K562 (cell line): ENCODE measurements at places on chromosomes 5 and 9.
A peak's percentile ranks its signal among the peaks of the same experiment; 100 is the strongest.

DNA sequence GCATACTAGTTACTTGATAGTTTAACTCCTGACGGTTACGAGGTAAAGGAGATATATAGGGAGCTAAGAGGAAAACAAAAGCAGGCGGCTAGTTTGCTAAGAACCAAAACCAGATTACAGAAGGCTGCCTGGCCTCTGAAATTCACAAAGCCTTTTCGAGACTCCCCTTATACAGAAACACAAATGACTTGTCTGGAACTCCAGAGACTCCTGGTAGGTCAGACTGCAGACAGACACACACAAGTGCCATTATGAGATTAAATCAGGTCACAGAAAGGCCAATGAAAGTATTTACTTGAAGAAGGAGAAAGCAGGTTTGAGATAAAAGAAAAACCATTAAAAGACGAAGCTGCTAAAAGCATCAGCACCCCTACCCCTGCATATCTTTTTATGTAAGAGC is 142.5 kb upstream of the LRRTM2 start:
- DNase-seq: peak; percentile 9

DNA sequence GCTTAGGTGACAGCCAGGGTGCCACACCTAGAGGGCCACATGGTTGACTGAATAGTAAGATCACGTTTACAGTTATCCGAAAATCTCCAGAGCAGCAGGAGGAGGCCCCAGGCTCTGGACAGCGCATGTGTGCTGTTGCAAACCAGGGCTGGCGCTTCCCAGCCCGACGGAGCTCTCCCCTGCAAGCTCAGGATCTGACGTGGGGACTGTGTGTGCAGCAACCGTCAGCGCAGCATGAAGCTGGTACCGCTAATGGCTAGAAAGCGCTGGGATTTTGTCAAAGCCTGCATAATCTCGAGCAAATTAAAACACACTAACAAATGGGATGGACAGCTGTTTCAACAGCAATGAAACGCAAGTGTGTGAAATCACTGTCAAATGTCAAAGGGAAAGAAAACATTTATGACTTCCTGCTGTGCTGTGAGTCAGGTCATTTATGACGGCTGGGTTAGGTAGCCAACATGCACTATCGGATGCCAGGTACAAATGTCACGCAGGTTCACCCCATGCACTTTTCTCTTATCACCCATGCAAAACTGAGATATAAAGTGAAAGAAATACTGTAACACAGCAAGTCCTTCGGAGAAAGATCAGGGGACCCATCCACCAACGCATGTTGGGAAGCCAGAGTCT is 7.5 kb downstream of the SURF4 start:
- DNase-seq: no peak

- no peak for DNase-seq
Measured at GRCh38 chr9:106622164-106622487, 240.8 kb upstream of the ZNF462 start.

- DNase-seq: no peak
Measured at GRCh38 chr9:35758475-35759050, 4.5 kb upstream of the MSMP start.

DNA sequence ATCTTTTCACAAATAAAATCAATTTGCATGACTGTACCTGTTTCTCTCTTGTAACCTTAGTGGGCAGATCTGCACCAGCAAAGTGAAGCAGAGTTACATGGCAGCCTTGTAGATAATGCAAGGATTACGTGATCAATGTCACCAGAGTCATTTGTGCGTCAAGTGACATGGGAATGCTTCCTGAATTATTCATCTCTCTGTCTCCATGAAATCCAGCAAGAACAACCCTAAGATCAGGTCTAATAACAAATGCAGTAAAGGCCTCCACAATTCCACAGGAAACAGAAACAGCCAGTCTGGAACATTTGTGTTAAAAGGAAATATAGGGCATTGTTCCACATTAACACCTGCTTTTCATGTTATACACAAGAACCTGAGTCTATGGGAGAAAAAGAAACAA is 7.8 kb downstream of the GZMA start:
- DNase-seq: no peak

- no peak for DNase-seq
Measured at GRCh38 chr9:134889386-134890154, 9.0 kb downstream of the FCN2 start.

DNA sequence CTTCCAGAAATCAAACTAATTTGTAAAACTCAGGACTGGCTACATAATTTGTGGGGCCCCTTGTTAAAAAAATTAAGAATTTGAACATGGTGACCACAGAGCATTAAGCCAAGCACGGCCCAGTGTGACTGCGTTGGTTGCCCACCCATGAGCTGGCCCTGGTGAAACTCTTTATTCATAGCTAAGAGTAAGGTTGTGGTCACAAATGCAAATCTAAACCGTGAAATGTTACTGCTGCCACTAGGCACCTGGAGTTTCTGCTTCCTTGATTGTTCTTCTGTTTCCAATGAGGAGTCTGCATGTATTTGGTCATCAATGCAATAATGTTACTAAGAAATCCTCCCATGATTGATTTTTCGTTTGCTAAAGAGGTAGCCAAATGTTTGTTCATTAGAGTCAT is 4.2 kb downstream of the GCNT1 start:
- no peak for DNase-seq

DNA sequence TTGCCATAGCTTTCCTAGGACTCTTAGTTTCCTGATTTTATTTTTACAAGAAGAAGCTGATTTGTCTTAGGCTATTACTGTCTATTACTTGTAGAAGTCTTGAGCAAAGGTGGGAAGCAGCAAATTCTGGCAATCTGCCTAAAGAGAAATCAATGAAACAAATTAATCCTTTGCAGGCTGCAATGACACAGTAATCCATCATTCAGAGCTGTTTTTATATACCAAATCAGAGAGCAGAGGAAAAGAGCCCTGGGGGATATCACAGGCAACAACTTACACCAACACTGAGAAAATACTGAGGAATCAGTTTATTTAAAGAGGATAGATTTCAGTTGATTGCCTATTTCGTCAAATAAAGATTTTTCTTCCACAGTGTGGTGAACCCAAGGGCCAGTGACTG is 13.6 kb downstream of the NR2F1-AS1 start:
- no peak for DNase-seq

DNA sequence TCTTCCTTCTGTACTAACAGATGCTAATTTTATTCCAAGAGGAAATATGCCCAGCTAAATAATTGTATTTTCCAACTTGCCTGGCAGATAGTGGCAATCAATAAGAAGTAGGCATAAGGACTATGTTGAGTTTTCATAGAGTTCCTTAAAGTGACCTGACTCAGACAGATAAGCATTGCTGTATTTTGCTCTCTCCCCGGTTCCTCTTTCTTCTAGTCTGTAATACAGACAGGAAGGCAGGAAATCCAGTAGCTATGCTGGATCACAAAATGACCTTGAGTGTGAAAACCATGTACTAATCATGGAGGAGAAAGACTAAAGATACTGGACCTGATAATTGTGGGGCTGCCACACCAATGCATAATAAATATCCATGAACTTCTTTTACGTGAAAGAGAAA is 701.7 kb downstream of the CETN3 start:
- no peak for DNase-seq

DNA sequence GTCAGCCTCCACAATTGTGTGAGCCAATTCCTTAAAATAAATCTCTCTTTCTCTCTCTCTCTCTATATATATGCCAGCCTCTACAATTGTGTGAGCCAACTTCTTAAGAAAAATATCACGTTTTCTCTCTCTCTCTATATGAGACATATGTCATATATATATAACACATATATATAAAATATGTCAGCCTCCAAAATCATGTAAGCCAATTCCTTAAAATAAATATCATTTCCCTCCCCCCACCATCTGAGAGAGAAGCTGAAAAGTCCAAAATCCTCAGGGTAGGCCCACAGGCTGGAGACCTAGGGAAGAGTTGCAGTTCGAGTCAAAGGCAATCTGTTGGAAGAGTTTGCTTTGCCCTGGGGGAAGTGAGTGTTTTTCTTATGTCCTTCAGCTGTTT is 158.1 kb upstream of the RPS23 start:
- no peak for DNase-seq

DNA sequence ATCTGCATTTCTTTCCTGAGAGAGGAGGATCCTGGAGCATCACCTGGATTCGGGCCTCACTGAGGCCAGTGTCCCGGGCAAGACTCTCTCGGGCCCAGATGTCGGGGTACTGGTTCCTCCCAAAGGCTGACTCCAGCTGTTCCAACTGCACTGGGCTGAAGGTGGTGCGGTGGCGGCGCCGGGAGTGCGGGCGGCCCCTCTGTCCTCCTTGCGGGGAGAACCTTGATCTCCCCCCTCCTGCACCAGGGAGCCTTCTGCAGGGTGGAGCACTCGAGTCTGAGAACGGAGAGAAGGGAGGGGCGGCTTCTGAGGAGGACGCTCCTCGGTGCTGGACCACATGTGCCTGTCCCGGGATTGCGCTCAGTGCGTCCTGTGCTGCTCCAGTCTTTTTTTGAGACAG is 2.0 kb downstream of the PROP1 start:
- no peak for DNase-seq

DNA sequence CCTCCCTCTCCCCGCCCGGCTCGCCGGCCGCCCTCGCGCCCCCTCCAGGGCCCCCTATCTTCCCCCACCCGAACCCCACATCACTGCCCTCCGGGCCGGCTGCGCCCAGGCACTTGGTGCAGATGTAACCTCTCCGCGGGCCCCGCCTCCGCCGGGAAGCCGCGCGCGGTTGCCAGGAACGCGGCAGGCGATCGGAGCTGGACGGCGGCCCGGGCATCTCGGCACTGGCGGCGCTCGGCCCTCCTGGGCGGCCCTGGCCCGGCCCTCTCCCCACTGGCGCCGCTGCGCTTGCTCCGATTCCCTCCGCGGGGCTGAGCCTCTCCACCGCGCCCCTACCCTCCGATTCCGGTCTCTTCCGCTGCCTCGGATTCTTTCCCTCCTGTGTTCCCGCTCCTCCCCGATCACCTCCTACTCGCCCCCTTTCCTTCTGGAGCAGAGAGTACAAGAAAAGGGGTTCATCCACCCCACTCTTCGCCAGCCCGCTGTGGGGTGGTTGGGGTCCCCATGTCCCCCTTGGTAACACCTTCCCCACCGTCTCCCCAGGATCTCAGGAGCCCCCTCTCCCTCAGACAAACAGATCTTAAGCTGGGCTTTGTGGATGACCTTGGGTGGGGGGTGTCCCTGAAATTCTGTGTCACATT is 70.6 kb downstream of the C9orf50 start:
- DNase-seq: no peak

GRCh38 chr5:136491806-136492205 is 126.5 kb upstream of the TRPC7 start:
- no peak for DNase-seq

GRCh38 chr5:56734091-56734694 is 81.2 kb upstream of the MAP3K1 start:
- DNase-seq: no peak

- DNase-seq: no peak
Measured at GRCh38 chr5:922436-923280, 30.0 kb downstream of the TRIP13 start.

- peak; percentile 13 for DNase-seq
Measured at GRCh38 chr5:65623482-65623881, 651 bp downstream of the TRIM23 start.

- DNase-seq: peak; percentile 46
Measured at GRCh38 chr9:120438836-120439546, 141.0 kb downstream of the CDK5RAP2 start.

DNA sequence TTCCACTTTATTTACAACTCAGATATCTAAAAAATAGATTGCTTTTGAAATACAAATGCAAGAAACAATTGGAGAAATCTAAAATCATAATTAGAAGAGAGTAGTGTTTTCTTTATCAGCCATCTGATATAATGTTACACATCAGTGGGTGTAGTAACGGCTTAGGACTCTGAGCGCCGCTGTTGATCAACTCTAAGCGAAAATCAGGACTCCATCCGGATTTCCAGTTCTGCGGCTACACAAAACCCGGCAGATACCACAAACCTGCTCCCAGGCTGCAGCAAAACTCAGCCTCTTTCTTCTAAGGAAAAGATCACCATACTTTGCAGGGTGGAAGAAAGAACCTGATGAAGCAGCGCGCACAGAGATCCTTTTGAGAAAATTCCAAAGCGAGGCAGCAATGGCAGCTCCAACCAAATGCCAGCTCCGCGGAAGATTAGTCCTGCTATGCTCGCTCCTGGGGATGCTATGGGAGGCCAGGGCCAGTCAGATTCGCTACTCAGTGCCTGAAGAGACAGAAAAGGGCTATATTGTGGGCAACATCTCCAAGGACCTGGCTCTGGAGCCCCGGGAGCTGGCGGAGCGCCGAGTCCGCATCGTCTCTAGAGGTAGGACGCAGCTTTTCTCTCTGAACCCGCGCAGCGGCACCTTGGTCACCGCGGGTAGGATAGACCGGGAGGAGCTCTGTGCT is at the start of gene PCDHGA9:
Gene PCDHGA9 (plus strand): TSS at position 226 of the 691 bp plus-strand sequence. CDS start 175 bp downstream, at position 401.
- peak; percentile 60 for DNase-seq

DNA sequence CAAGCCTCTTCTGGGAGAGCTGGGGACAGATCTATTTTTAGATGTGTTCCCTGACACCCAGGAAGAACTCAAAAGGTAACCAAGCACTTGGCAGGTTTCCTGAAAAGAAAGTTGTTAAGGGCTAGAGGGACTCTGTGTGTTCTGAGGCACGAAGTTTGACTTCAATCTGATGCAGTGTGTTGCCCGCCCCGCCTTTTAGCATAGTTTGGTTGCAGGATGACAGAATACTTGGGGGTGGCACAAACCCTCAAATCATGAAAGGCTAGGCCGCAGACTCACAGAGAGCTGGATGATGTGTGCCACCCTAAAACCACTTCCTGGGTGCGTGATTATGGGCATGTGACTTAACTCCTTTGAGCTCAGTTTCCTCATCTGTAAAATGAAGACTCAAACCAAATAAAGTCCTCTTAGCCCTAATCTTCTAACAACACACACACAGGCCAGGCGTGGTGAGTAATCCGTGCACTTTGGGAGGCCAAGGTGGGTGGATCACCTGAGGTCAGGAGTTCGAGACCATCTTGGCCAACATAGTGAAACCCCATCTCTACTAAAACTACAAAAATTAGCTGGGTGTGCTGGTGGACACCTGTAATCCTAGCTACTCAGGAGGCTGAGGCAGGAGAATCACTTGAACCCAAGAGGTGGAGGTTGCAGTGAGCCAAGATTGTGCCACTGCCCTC is 12.8 kb upstream of the NDFIP1 start:
- peak; percentile 38 for DNase-seq

GRCh38 chr9:133505901-133506652 is 18.7 kb downstream of the MYMK start:
- peak; percentile 81 for DNase-seq

DNA sequence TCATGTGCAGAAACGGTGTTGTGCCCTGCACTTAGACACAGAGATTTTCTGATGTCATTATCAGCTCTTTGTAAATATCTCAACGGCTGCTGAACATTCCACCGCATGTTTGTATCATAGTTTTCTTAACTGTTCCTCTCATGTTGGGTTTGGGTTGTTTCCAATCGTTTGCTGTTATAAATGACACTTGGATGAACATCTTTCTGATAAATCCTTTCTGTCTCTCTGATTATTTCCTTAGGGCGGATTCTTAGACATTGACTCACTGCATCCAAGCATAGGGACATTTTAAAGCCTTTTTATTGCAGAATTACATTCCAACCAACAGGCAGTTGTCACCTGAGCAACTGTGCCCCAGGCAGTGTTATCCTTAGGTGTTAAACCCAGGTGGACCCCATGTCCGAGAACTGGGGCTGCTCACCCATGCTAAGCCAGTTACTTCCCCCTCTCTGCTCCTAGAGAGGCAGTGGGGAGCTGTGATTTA is 28.5 kb downstream of the COL5A1 start:
- no peak for DNase-seq

GRCh38 chr5:158108177-158108576 is 249.2 kb upstream of the CLINT1 start:
- no peak for DNase-seq

GRCh38 chr5:143862271-143862670 is 50.3 kb downstream of the HMHB1 start:
- no peak for DNase-seq
